ENCODE measurements at places on chromosomes 3 and 15. TPM values are rescaled to one million over a fixed set of nuclear protein-coding genes. Genes with fewer than 3 reads are reported as not detected.
A peak's percentile ranks its signal among the peaks of the same experiment; 100 is the strongest.

The EMC7 gene
- total RNA-seq: 77.8 TPM

The COL6A5 gene
- not detected for total RNA-seq

The GATA2 gene
- 21.4 TPM for total RNA-seq

The DAZL gene
- not detected for total RNA-seq

The CCDC9B gene
- 157 TPM for total RNA-seq

DNA sequence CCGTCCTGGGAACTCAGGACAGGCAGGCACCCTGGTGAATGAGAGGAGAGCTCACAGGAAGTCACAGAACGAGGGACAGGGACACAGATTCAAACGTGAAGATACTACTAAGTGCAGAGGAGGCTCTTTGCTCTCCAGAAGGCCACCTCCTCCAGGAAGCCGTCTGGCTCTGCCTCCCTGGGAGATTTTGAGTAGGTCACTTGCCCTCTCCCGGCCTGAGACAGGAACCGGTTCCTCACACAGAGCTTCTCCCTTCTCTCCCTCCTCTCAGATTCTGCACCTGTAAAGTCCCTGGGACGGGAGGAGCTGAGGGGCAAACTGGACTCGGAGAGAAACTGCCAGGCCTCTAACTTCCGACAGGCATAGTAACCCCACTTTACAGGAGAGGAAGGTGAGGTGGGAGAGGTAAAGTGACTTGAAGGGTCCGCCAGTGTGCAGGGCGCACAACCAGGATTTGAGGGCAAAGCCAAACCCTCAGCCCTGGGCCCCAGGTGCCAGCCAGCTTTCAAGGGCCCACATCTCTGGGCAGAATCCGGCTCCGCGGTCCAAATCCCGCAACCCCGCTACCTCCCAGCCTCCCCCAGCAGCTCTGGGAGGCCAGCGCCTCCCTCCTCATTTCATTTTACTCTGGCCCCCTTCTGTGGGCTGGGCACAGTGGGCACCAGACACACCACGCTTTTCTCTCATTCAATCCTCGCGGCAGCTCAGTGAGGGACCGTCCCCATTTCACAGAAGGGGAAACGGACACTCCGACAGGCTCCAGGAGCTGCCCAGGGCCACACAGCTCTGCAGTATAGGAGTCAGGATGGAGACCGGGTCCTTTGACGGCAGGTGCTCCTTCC is 150.2 kb downstream of the SMAD6 start:
- no peak for DNase-seq

GRCh38 chr3:105856605-105857004 is 12.2 kb downstream of the CBLB start:
- no peak for DNase-seq

GRCh38 chr15:25701721-25702465 is 161.2 kb downstream of the ATP10A start:
- DNase-seq: no peak

DNA sequence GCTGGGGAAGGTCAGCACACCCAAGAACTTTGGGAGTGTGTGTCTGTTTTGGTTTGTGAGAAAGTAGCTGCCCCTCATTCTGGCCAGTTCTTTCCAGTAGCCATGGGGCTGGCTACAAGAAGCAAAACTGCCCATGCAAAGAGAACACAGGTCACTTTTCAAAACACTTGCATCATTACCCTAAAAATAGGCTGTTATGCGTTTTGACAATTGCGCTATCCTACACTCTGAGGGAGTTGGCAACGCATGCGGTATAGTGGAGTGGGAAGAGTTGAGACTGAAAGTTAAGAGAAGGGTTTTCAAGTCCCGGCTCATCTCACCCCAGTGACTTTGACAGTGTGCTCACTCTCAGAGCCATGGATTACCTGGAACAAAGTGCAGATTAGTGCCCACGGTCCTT is 41.8 kb upstream of the MYZAP start:
- peak; percentile 49 for DNase-seq
